ENCODE measurements at places on chromosomes 1 and 21.

- H3K27me3 ChIP-seq, result no peaks in the 10 kb centered on the region
- no peaks in the 10 kb centered on the region for H3K4me1 ChIP-seq
- H3K36me3 ChIP-seq, result no peaks in the 10 kb centered on the region
- DNase-seq, result no peak
These were observed 79.8 kb downstream of the PCP4 start for GRCh38 chr21:39947031-39947430.

DNA sequence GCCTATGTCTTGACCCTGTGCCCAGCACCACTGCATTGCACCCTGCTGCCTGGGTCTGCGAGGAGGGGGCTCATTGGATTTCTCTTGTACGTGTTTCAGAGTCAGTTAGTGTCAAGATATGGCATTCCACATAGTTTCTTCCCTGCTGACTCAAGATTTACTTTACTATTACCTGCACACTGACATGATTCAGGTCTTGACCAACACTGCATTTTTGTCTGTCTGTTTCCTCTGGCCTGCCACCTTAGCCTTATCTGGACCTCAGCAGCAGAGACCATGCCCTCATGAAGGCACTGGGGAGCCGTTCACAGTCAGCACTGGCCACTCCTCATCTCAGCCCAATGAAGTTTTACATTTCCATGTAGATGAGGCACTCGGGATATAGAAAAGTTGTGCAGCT lies 155.4 kb downstream of the DHRS3 start:
- DNase-seq, result no peak
- H3K36me3 ChIP-seq, result peaks cover 37% of the 10 kb centered on the region
- no peaks in the 10 kb centered on the region for H3K27me3 ChIP-seq
- peaks cover 60% of the 10 kb centered on the region for H3K4me1 ChIP-seq
- peak overlapping the region; percentile 27 for H3K27ac ChIP-seq

DNA sequence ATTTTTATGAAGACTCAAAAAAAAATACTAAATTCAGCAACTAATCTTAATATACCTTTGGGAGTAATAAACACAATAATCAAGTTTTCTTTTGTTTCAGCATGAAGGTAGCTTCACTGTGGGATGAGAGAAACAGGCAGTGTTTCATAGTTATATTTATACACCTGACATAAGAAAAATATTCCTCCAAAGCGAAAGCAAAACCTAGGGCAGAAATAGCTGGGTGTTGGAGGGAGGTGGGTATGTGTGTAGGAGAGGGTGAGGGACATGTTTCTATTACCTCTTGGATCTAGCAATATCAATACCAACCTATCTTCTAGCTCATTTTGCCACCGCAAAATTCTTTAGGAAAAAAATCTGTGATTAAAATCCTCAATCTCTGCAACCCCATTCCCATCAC lies 24.9 kb upstream of the MAN1A2 start:
- H3K4me3 ChIP-seq, result no peak overlapping the region
- H3K27me3 ChIP-seq, result no peaks in the 10 kb centered on the region
- H3K36me3 ChIP-seq, result no peaks in the 10 kb centered on the region
- no peaks in the 10 kb centered on the region for H3K4me1 ChIP-seq

GRCh38 chr1:57024428-57024827 lies 58.6 kb upstream of the C8B start:
- H3K4me1 ChIP-seq, result no peaks in the 10 kb centered on the region
- H3K27me3 ChIP-seq, result no peaks in the 10 kb centered on the region
- H3K4me3 ChIP-seq, result no peak overlapping the region
- no peak overlapping the region for H3K27ac ChIP-seq

GRCh38 chr1:97812076-97812475 lies 108.8 kb downstream of the DPYD start:
- DNase-seq, result no peak
- no peak overlapping the region for H3K4me3 ChIP-seq
- H3K27ac ChIP-seq, result no peak overlapping the region
- no peaks in the 10 kb centered on the region for H3K36me3 ChIP-seq

- no peak for DNase-seq
- H3K36me3 ChIP-seq, result no peaks in the 10 kb centered on the region
- no peak overlapping the region for H3K4me3 ChIP-seq
These were observed 40.7 kb downstream of the MAP3K21 start for GRCh38 chr1:233368106-233368788.

DNA sequence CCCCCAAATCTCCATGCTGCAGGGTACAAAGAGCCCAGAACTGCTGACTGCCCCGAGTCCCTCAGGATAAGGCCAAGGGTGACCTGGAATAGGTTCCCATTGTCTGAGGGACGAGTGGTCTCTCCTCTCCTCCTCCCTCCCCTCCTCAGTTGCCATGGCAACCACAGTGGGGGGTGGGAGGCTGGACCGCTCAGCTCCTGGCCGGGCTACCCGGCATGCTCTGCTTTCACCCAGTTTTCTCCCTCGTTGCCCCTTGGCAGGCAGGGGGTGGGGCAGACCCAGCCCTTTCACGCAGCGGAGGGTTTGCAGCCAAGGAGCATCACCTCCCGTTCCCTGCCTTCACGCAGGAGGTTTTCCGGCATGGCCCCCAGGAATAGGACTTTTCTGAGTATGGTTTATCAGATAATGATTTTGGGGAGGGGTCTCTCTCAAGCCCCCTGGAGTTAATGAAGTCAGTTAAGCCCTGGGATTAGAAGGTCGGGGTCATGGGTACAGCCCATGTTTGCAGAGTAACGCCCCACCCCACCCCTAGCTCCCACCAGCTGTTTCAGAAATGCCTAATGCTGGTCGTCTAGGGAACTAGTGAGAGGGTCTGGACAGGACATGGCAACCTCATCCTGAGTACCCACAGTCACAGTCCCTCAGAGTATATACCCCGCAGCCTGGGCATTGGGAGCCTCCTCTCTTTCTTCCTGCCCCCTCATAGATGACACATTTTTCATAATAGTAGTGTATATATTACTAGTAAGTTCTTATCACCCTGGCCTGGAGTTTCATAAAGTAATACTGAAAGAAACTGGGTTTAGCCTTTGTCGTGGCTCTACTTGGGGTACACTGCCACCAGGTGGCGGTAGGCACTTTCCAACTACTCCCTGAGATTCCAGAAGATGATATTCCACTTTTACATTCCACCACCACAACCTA lies 20.7 kb downstream of the C1QB start:
- no peak for DNase-seq
- H3K27me3 ChIP-seq, result peaks cover 51% of the 10 kb centered on the region
- H3K36me3 ChIP-seq, result no peaks in the 10 kb centered on the region
- H3K4me3 ChIP-seq, result no peak overlapping the region
- no peak overlapping the region for H3K27ac ChIP-seq

DNA sequence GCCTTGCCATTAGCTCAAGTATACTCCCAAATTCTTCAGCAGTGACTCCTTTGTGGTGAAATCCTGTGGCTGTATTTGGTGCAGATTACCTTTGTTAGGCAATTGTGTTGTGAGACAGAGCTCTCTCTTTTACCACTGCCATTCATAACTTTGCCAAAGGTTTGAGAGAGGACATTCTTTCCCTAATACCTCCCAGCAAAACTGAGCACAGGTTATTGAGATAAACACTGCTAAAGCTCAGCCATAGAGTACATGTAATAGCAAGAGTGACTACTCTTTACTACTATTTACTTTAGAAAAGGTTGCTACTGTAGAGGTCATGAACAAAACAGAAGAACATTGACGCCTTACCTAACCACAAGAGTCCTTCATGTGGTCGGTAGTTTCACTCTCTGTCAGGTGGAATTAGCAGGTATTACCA lies 514.0 kb upstream of the ADAMTS5 start:
- H3K4me3 ChIP-seq, result no peak overlapping the region
- no peaks in the 10 kb centered on the region for H3K27me3 ChIP-seq
- no peak for DNase-seq
- H3K27ac ChIP-seq, result no peak overlapping the region

- no peak for DNase-seq
- no peaks in the 10 kb centered on the region for H3K36me3 ChIP-seq
- no peak overlapping the region for H3K4me3 ChIP-seq
- peaks cover 6% of the 10 kb centered on the region for H3K4me1 ChIP-seq
These were observed 82.7 kb upstream of the ROR1 start for GRCh38 chr1:63690966-63691700.

DNA sequence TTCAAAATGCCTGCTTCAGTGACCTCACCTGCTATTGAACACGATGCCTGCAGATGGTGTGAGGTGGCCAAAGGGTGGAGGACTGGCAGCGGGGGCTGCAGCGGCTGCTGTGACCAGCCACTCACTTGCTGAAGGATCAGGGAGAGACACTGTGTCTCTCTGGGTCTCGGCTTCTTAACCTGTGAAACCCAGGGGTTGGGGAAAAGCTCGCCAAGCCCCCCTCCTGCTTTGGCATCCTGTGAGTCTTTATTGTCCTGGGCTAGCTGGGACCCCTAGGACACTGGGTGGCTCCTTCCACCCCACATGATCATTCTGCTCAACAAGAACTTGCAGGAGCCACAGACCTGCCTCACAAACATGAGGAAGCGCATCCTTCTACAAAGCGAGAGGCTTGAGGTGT lies 112.8 kb downstream of the SIM2 start:
- H3K36me3 ChIP-seq, result no peaks in the 10 kb centered on the region
- H3K4me3 ChIP-seq, result no peak overlapping the region
- DNase-seq, result no peak

- no peaks in the 10 kb centered on the region for H3K27me3 ChIP-seq
- H3K4me3 ChIP-seq, result peak overlapping the region; percentile 97
- DNase-seq, result no peak
- H3K4me1 ChIP-seq, result peaks cover 45% of the 10 kb centered on the region
- H3K36me3 ChIP-seq, result no peaks in the 10 kb centered on the region
These were observed 2.4 kb downstream of the SEMA6C start for GRCh38 chr1:151143986-151144385.

GRCh38 chr21:28754127-28754611 lies 238.5 kb downstream of the LTN1 start:
- H3K27me3 ChIP-seq, result no peaks in the 10 kb centered on the region
- peak overlapping the region; percentile 87 for H3K27ac ChIP-seq
- DNase-seq, result peak; percentile 84
- H3K36me3 ChIP-seq, result no peaks in the 10 kb centered on the region
- H3K4me3 ChIP-seq, result peak overlapping the region; percentile 23

- H3K36me3 ChIP-seq, result no peaks in the 10 kb centered on the region
- DNase-seq, result no peak
- H3K4me1 ChIP-seq, result no peaks in the 10 kb centered on the region
- H3K4me3 ChIP-seq, result no peak overlapping the region
- no peaks in the 10 kb centered on the region for H3K27me3 ChIP-seq
These were observed 478.5 kb upstream of the DEPDC1 start for GRCh38 chr1:68975212-68975933.

GRCh38 chr1:71717186-71717585 lies 565.2 kb downstream of the NEGR1 start:
- DNase-seq, result no peak
- no peaks in the 10 kb centered on the region for H3K27me3 ChIP-seq
- H3K27ac ChIP-seq, result no peak overlapping the region
- H3K4me3 ChIP-seq, result no peak overlapping the region

DNA sequence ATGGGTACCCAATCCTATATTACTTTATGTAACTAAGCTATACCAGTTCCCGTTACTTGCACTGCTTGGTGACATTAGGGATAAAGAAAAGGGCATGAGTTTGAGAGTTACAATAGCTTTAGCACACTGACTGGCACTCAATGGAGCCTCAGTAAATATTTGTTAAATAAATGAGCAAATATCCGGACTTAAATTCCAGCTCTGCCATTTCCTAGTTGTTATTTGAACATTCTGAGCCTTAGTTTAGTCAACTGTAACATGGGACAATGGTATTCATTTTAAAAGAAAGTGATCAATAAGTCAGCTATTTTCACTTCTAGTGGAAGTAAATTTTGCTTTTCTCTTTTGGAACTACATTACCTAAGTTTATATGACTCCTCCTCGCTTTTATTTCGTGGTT lies 198.7 kb downstream of the ZC3H11B start:
- H3K4me1 ChIP-seq, result peaks cover 9% of the 10 kb centered on the region
- H3K27me3 ChIP-seq, result no peaks in the 10 kb centered on the region
- DNase-seq, result no peak
- H3K27ac ChIP-seq, result no peak overlapping the region
- no peaks in the 10 kb centered on the region for H3K36me3 ChIP-seq

GRCh38 chr1:170355267-170355801 lies 176.6 kb upstream of the GORAB start:
- no peak for DNase-seq
- H3K36me3 ChIP-seq, result no peaks in the 10 kb centered on the region
- peak overlapping the region; percentile 72 for H3K27ac ChIP-seq

DNA sequence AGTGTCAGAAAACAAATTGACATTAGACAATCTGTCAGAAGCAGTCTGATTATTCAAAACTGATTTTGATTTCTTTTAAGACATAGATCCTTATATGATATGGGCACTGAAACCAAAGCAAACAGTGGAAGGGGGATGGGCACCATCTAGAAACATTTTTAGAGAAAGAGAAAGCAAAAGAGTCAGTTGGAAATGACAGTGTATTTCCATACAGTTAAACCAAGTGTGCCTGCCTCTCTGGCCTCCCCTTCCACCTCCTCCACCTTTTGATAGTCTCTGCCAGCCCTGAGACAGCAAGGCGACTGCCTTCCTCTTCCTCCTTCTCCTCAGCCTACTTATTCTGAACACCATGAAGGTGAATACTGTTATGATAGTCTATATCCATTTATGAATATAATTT lies 949.7 kb downstream of the AMY1C start:
- no peak for DNase-seq
- H3K27ac ChIP-seq, result no peak overlapping the region
- no peaks in the 10 kb centered on the region for H3K27me3 ChIP-seq
- no peak overlapping the region for H3K4me3 ChIP-seq
- H3K36me3 ChIP-seq, result no peaks in the 10 kb centered on the region

DNA sequence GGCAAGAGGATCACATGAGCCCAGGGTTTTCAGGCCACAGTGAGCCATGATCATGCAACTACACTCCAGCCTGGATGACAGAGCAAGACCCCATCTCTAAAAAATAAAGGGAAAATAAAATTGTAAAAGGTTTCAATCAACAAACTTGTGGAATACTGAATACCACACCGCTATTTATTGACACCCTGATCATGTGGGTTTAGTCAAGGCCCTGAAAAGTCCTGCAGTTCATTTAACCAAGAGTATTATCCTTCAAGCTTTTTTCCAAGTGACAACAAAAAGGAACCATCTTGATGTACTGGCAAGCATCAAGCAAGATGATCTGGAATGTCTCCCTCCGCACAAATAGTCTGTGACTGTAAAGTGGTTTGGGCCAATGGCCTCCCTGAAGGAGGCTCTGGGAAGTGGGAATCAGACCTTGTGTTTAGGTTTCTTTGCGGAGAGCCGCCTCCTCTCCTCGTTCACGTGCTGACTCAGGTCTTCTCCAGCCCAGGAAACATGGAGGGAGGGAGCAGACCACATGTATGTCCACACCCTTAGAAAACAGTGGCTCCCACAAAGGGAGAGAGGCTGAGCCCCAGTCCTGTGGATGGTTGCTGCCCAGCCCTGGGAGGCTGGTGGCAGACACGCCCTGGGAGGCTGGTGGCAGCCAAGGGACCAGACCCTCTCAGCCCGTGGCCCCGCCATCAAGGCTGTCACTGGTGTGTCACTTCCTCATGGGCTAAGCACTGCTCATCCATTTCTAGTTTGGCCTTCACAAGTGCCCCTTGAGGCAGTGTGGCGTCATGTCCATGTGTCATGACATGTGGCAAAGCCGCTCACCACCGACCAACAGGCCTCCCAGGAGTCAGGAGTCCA lies 56.7 kb downstream of the RIPK4 start:
- no peak for DNase-seq
- H3K4me1 ChIP-seq, result no peaks in the 10 kb centered on the region
- no peak overlapping the region for H3K27ac ChIP-seq
- no peaks in the 10 kb centered on the region for H3K36me3 ChIP-seq
- no peak overlapping the region for H3K4me3 ChIP-seq
- peaks cover 4% of the 10 kb centered on the region for H3K27me3 ChIP-seq
